ENCODE measurements at places on chromosomes 5 and 9. TPM values are rescaled to one million over a fixed set of nuclear protein-coding genes. Genes with fewer than 3 reads are reported as not detected.

GRCh38 chr5:159788835-159789331, 127.4 kb upstream of the ADRA1B start:
- DNase-seq: no peak
- H3K4me1 ChIP-seq: no peaks in the 10 kb centered on the region
- no peaks in the 10 kb centered on the region for H3K36me3 ChIP-seq
- no peak overlapping the region for H3K27ac ChIP-seq

DNA sequence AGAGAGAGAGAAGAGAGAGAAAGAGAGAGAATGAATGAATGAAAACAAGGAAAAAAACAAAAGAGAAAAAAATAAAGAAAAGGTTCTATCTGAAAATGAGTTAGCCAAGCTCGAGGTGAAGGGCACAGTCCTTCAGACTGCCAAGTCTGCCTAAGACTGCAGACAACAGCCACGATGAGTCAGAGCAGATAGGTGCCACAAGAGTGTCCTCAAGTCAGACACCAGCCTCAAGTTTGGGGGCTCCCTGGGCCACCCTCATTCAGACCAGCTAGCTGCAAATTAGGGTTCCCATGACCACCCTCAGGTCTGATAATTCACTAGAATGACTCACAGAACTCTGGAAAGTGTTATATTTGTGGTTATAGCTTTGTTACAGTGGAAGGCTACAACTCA, 13.9 kb upstream of the HABP4 start:
- H3K27me3 ChIP-seq: no peaks in the 10 kb centered on the region
- DNase-seq: no peak
- no peaks in the 10 kb centered on the region for H3K4me1 ChIP-seq
- H3K36me3 ChIP-seq: no peaks in the 10 kb centered on the region
- no peak overlapping the region for H3K27ac ChIP-seq
- no peak overlapping the region for H3K4me3 ChIP-seq

- H3K36me3 ChIP-seq: no peaks in the 10 kb centered on the region
- H3K27ac ChIP-seq: no peak overlapping the region
- DNase-seq: no peak
- H3K4me1 ChIP-seq: no peaks in the 10 kb centered on the region
- no peak overlapping the region for H3K4me3 ChIP-seq
- H3K27me3 ChIP-seq: no peaks in the 10 kb centered on the region
Observed at GRCh38 chr9:105193560-105193959, 50.9 kb upstream of the SLC44A1 start.

DNA sequence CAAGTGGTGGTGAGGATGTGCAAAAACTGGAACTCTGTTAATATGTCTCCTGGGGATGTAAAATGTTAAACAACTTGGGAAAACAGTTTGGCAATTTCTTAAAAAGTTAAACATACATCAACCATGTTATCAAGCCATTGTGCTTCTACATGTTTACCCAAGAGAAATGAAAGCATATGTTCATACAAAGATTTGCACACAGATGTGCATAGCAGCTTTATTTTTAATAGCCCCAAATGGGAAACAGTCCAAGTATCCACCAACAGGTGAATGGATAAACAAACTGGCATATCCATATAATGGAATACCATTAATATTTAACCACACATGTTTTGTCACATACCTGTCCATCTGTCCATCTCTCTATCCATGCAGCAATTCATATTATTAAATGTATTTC, 6.2 kb downstream of the VPS13A start:
- no peak overlapping the region for H3K27ac ChIP-seq
- H3K4me1 ChIP-seq: peaks cover 17% of the 10 kb centered on the region
- DNase-seq: no peak
- no peak overlapping the region for H3K4me3 ChIP-seq

GRCh38 chr5:74064225-74064624, 438.2 kb downstream of the ARHGEF28 start:
- no peaks in the 10 kb centered on the region for H3K36me3 ChIP-seq
- no peak overlapping the region for H3K27ac ChIP-seq
- no peak overlapping the region for H3K4me3 ChIP-seq
- no peaks in the 10 kb centered on the region for H3K27me3 ChIP-seq
- H3K4me1 ChIP-seq: no peaks in the 10 kb centered on the region

DNA sequence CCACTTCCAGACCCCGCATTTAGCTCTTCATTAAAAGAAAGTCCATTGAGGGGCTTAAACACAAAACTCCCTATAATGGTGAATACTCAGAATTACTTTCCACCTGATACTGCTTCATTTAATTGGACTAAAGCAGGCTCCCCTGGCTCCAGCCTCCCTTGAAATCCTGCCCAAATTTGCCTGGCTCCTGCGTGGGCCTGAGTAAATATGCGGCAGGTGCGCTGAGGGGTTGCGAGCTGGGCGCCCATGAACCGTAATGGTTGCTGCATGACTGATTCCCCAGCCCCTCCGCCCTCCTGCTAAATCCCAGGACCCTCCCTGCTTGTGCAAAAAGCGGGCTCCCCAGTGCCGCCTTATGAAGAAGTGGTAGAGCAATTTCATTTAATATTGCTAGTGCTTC, 639.7 kb downstream of the BNC2 start:
- no peak for DNase-seq
- no peaks in the 10 kb centered on the region for H3K4me1 ChIP-seq
- no peaks in the 10 kb centered on the region for H3K27me3 ChIP-seq

DNA sequence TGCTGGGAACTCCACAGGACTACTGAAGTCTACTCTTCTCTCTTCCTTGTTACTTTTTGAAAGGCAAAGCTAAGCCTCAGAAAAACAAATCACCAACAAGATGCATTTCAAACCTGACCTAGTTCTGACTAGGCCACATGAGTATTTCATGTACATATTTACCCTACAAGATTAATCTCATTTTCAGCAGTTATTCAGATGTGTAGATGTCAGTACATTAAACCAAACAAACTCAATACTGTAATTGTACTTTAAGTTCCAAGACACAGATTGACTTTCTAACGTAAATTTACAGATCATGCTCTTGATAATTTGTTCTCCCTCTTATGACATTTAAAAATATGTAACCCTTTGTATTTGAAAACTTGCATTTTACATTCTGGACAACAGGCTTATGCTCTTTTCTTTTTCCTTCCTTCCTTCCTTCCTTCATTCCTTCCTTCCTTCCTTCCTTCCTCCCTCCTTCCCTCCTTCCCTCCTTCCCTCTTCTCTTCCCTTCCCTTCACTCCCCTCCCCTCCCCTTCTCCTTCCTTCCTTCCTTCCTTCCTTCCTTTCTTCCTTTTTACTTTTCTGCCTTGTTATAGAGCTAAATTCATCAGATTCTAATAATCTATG, 1653.4 kb downstream of the EFNA5 start:
- H3K4me1 ChIP-seq: no peaks in the 10 kb centered on the region
- no peak overlapping the region for H3K4me3 ChIP-seq
- DNase-seq: no peak
- H3K27ac ChIP-seq: no peak overlapping the region
- no peaks in the 10 kb centered on the region for H3K36me3 ChIP-seq
- no peaks in the 10 kb centered on the region for H3K27me3 ChIP-seq

- no peaks in the 10 kb centered on the region for H3K27me3 ChIP-seq
- no peaks in the 10 kb centered on the region for H3K36me3 ChIP-seq
- DNase-seq: no peak
- H3K27ac ChIP-seq: peak within 1 kb of the TSS; percentile 64
Observed at GRCh38 chr5:35230038-35230611, at the start of gene PRLR. PRLR (minus strand) TSS chr5:35230487; CDS start chr5:35089620, 140,867 bp downstream.

DNA sequence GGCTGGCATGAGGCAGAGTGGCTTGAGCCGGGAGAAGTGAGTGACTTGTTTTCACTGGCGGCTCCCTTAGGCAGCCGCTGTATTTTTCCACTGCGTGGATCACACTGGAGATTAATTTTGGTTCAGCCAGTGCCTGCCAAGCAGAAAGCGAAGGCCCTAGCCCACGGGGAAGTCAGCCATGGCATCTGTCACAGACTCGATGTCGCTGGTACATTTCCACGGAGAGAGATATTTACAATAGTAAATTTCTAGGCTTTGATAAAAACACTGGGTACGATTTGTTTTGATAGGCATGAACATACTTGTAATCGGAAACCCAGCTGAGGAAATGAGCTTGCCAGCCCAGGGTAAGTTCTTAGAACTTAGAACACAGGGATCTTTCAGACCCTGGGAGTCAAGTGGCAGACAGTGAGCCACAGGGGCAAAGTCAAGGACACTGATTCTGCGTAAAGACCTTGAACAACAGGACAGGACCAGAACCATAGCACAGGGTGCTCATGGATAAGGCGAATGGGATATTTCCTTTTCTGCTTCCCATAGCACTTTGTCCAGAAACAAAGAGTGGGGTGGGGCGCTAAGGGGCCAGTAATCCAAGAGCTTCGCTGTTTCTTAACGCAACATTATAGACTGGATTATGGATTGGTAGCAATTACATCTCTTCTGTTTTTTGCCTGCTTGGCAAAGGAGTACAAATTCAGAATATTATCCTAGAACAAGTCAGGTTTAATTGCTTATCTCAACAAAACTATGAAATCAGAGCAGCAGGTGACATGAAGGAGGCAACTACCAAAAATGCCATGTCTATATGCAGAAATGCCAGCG, 4.5 kb downstream of the DUSP1 start:
- peaks cover 18% of the 10 kb centered on the region for H3K4me1 ChIP-seq
- peak overlapping the region; percentile 100 for H3K27ac ChIP-seq
- H3K4me3 ChIP-seq: peak overlapping the region; percentile 77

- no peak for DNase-seq
- H3K27me3 ChIP-seq: no peaks in the 10 kb centered on the region
- H3K36me3 ChIP-seq: no peaks in the 10 kb centered on the region
Observed at GRCh38 chr5:167063788-167064187, 1227.7 kb upstream of the WWC1 start.

GRCh38 chr5:33557605-33558004, 116.8 kb downstream of the TARS1 start:
- no peak overlapping the region for H3K27ac ChIP-seq
- H3K4me3 ChIP-seq: no peak overlapping the region
- DNase-seq: no peak
- no peaks in the 10 kb centered on the region for H3K4me1 ChIP-seq
- no peaks in the 10 kb centered on the region for H3K27me3 ChIP-seq
- no peaks in the 10 kb centered on the region for H3K36me3 ChIP-seq

DNA sequence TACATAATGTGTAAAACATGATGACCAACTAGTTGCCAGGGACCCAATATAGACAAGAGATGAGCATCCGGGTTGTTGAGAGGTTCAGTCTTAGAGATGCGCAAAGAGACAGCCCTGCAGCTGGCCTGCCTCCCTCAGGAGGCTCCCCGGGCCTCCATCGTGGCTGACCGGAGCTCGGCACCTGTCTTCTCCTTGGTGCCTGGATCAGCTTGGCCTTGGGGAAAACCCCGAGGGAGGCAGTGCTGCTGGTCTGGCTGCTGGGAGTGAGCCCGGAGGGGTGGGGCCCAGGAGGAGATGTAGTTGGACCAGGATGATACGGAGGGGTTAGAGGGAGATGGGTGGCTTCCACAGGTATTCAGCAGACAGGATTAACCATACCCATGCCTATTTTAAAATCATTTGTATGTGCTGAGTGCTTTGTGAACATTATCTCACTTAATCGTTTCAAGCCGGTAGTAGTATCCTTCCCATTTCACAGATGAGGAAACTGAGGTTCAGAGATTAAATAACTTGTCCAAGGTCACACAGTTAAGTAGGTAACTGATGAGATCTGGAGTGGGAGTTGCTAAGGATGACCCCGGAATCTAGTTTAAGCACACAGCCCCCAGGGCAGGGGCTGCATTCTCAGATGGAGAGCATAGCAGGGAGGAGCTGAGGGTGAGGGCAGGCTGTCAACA, 173.8 kb downstream of the COL23A1 start:
- H3K36me3 ChIP-seq: no peaks in the 10 kb centered on the region
- H3K4me1 ChIP-seq: no peaks in the 10 kb centered on the region
- H3K4me3 ChIP-seq: no peak overlapping the region
- no peaks in the 10 kb centered on the region for H3K27me3 ChIP-seq
- DNase-seq: no peak
- H3K27ac ChIP-seq: no peak overlapping the region

DNA sequence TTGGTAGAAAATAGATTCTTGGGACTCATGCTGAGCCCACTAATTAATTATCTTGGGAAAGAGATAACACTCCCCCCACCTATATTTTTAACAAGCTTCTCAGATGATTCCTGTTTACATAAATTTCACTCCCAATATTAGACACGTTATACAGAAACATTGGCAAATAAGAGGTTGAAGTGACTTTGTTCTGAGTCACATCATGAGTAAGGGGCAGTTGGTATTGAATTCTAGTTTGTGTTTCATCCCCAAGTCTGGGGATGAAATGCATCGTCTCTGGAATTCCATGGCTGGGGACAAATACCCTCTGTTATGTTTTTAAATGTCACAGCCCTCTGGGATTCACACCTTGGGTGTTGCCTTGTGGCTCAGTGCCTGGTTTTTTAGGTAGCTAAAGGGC, 41.0 kb downstream of the BASP1 start:
- DNase-seq: no peak
- H3K36me3 ChIP-seq: no peaks in the 10 kb centered on the region

- no peaks in the 10 kb centered on the region for H3K36me3 ChIP-seq
- no peaks in the 10 kb centered on the region for H3K4me1 ChIP-seq
- no peak for DNase-seq
- no peak overlapping the region for H3K4me3 ChIP-seq
- no peak overlapping the region for H3K27ac ChIP-seq
- H3K27me3 ChIP-seq: no peaks in the 10 kb centered on the region
Observed at GRCh38 chr9:130308081-130308571, 42.6 kb downstream of the HMCN2 start.

DNA sequence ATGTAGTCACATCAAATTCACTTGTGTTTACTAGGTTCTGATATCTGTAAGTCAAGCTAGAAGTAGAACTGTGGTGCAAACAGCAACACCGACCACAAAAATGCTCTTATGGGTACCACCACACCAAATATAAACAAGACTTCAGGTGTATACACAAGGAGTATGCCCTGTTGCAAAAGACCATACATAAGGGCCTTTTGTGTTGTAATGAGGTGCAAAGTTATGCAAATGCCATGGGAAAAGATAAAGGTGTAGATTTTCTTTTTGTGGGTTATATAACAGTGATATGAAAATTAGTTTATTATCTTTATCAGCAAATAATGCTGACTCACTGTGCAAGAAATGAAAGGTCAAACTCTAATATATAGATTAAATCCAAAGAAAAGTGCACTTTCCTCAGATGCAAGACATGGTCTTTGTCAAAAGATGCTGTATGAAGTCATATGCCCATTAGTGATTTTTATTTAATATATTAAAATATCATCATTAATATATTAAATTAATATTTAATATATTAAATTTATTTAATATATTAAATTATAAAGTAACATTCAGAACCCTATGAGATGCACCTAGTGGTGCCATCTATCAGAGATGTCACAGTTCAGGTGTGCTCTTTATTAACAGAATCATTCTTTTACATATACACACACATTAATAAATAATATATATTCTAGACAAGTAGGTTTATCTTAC, 26.7 kb upstream of the ALDH1A1 start:
- peaks cover 2% of the 10 kb centered on the region for H3K4me1 ChIP-seq
- DNase-seq: no peak
- no peaks in the 10 kb centered on the region for H3K36me3 ChIP-seq
- H3K27me3 ChIP-seq: no peaks in the 10 kb centered on the region
- H3K27ac ChIP-seq: no peak overlapping the region
- no peak overlapping the region for H3K4me3 ChIP-seq

- H3K27me3 ChIP-seq: no peaks in the 10 kb centered on the region
- H3K4me1 ChIP-seq: peaks cover 9% of the 10 kb centered on the region
- DNase-seq: no peak
- H3K27ac ChIP-seq: peak overlapping the region; percentile 25
- no peaks in the 10 kb centered on the region for H3K36me3 ChIP-seq
Observed at GRCh38 chr5:54601411-54602230, 84.1 kb downstream of the SNX18 start.

Gene IL5
- not detected for total RNA-seq

Gene NEURL1B
- total RNA-seq: 11.9 TPM

Gene ENTPD2
- 0.47 TPM for total RNA-seq

Gene ZNF354C
- 4.8 TPM for total RNA-seq

Gene ENC1
- total RNA-seq: 3.9 TPM

Gene ACTBL2
- total RNA-seq: not detected

Gene IFNA2
- total RNA-seq: not detected

Gene ACSL6
- total RNA-seq: 0.04 TPM
